ENCODE measurements at places on chromosomes 7 and 10.

GRCh38 chr10:101938305-101939007, 94.9 kb upstream of the KCNIP2 start:
- peak; percentile 55 for DNase-seq

GRCh38 chr7:2102375-2102723, 130.4 kb downstream of the MAD1L1 start:
- DNase-seq, result no peak

- no peak for DNase-seq
These were observed 4.8 kb downstream of the DHTKD1 start for GRCh38 chr10:12073526-12073925.

DNA sequence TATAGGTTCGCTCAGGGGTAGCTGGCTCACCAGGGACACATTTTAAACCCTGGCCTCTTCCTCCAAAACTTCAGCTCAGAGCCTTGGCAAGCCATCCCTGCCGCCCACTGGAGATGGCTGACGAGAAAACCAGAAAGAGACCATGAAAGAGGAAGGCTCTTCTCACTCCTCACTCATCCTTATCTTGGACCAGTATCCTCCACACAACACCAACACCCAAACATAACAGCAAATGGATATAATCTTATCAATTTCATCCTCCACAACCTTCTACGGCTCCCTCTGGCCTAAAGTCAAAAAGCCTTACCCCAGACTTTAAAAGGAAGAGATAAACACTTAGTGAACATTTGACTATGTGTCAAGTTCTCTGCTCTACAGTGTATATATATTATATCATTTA, 26.9 kb downstream of the DLG5 start:
- no peak for DNase-seq

DNA sequence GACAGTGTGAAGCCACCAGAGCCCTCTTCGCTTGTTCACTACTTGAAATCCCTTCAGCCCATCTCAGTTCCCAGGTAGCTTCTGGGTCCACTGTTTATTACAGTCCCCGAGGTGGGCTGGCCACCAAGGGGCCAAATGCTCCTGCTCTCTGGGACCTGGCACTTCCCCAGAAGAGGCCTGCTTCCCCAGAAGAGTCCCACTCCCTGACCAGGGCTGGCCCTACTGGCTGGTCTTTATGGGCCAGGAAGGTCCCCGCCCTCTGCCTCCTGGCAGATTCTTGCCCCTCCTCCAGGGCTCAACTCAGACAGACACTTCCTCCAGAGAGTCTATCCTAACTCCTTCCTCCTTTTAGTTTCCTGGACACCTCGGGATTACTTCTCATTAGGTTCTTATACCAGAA, 70.7 kb upstream of the LRRC18 start:
- no peak for DNase-seq

- DNase-seq, result no peak
These were observed 90.9 kb downstream of the NEURL1 start for GRCh38 chr10:103584216-103585010.

- no peak for DNase-seq
These were observed 87.3 kb upstream of the SEC61G start for GRCh38 chr7:54846273-54846672.

- DNase-seq, result no peak
These were observed 28.0 kb downstream of the COL17A1 start for GRCh38 chr10:104057717-104058116.

GRCh38 chr7:22872096-22872807, 49.6 kb upstream of the TOMM7 start:
- DNase-seq, result no peak

GRCh38 chr7:31545549-31545948, 31.7 kb downstream of the ITPRID1 start:
- no peak for DNase-seq

DNA sequence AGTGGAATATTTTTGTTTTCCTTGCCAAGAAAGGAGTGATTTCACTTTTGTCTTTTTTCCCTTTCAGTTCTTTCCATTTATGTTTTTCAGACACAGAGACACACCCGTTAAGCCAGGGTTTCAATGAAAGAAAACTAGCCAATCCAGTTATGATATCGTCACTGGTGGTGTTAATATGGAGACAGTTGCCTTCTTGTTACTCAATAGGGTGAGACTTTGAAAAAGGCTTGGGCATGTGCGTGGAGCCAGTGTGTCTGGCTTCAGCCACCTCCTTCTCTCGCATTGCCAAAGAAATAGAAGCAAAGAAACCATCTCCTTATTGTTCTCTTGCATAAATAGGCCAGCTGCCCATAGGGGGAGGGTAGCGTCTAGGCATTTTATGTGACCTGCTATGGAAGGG, 84.1 kb upstream of the DLX6 start:
- DNase-seq, result no peak

DNA sequence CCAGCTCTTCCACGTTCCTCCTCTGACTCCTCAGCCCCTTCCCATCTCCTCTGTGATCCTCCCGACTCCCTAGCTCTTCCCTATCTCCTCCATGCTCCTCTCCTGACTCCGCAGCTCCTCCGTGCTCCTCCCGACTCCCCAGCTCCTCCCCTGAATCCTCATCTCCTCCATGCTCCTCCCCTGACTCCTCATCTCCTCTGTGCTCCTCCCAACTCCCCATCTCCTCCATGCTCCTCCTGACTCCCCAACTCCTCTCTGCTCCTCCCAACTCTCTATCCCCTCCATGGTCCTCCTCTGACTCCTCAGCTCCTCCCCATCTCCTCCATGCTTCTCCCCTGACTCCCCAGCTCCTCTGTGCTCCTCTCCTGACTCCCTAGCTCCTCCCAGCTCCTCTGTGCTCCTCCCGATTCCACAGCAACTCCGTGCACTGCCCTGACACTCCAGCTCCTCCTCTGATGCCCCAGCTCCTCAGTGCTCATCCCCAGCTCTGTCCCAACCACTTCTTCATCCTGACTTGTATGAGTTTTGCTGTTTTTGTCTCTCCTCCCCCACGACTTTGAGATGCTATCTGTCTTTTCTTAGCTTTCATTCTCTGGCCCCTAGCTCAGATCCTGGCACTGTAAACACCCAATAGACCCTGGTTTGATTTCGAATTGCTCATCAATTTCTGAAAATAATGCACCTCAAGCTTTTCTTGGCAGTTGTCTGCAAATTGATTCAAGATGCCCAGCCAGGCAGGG, 38.3 kb downstream of the OAT start:
- DNase-seq, result no peak

DNA sequence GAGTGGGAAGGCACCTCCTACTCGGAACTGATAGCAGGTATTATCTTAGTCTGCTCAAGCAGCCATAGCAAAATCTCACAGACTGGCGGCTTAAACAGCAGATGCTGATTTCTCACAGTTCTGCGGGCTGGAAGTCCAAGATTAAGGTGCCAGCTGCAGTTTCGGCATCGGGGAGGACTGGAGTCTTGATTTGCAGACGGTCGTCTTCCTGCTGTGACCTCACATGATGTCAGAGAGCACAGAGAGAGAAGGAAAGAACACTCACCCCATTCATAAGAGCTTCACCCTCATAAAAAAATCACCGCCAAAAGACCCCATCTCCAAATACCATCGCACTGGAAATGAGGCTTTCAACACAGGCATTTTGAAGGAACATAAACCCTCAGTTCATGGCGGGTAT, 216.5 kb upstream of the PITRM1 start:
- DNase-seq, result no peak

- no peak for DNase-seq
These were observed 300.9 kb upstream of the MTPN start for GRCh38 chr7:136278057-136278456.

- DNase-seq, result peak; percentile 71
These were observed at the start of gene LGI1 for GRCh38 chr10:93757801-93758507. TSS of gene LGI1 (plus strand) at chr10:93757936. CDS start at chr10:93758145, 209 bp downstream.

Measured in islet precursor cell (in vitro differentiated cells).